BE2C (cell line): ENCODE measurements at places on chromosomes 6 and 20.

- DNase-seq = no peak
Measured at GRCh38 chr6:166540631-166541331, 45.7 kb downstream of the RAMACL start.

GRCh38 chr20:58651946-58652605, 993 bp downstream of the STX16 start:
- no peak for DNase-seq

DNA sequence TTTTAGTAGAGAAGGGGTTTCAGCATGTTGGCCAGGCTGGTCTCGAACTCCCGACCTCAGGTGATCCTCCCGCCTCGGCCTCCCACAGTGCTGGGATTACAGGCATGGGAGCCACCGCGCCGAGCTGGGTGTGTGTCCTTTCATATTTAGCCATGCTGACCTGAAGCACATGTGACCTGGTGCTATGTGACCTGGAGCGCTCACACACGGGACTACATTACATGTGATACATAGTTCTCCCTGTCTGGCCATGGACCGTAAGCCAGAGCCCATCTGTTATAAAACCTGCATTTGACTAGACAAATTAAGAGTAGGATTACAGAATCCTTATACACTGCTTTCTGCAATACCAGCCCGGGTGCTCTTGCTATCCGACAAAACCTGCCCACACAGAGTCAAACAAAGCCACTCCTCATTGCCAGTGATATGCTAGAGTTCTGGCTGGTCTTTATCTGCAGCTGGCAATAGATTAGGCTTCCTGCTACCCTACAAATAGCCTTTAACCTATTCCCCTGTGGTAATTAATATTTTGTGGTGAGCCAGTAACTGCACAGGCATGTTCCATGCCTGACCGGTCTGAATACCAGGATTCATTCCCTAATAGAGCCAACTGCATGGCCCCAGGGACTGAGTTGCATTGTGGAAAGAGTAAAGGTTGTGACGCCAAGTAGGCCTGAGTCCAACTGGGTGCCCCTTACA, 26.3 kb upstream of the FAM50B start:
- no peak for DNase-seq

DNA sequence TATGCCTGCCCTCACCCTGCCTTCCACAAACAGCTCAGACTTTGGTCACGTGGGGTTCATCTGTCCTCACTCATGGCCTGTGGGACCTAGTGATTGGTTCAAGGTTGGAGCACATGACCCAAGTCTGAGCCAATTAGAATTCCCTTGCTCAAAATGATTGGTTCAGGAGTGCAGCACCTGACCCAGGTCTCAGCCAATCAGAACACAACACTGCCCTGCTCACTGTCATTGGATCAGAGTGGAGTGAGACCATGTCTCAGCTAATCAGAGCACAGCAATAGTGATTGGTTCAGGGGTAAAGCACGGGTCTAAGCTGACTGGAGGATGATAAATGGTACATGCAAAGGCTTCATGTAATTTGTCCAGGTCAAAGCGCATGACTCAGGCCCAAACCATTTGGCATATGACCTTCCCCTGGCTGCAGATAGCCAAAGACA, 102.2 kb downstream of the PREX1 start:
- peak; percentile 41 for DNase-seq

- DNase-seq = no peak
Measured at GRCh38 chr20:36856691-36857635, 19.0 kb upstream of the TLDC2 start.
